ENCODE measurements at places on chromosomes 16 and 17.
A peak's percentile ranks its signal among the peaks of the same experiment; 100 is the strongest.

GRCh38 chr17:2319051-2319450 is 15.3 kb downstream of the SRR start:
- DNase-seq: no peak

DNA sequence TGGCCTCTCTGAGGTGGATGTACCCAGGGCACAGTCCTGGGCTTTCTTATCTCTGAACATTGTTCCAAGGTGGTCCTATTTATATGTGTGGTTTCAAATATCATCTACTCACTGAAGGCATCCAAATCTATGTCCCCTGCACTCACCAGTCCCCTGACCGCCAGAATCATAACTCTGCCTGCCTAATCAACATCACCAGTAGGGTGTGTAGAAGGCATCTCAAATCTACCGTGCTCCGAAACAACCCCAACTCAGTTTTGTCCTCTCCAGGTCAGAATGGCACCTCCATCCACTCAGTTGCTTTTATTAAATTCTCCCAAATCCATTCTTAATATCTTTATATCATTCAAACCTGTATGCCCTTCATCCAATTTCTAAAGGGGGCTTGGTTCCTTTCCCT is 536.3 kb downstream of the GRIN2A start:
- DNase-seq: no peak

DNA sequence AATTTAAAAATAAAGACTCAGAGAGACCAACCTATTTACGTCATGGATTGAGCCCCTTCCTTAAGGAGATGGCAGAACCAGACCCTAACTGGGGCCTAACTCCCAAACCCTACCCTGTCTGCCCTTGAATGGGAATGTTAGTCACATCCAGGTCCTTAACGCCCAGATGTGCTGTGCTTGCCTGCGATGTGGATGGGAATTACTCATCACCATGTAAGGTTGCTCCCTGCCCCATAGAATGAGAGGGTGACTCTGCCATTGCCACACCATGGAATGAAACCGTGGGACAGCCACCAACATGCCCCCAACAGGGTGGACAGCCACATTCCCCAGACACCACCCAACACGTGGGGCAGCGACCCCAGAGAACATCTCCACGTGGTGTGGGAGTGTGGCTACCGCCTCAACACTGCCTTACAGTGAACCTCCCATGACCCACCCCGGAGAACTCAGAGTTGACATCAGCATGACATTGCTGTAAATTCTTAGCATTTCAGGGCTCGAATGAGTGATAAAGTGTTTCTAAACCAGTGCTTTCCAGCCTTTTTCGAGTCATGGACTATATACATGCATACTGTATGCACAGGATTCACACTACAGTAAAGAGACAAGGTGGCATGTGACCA is 31.8 kb downstream of the SCNN1B start:
- DNase-seq: no peak

GRCh38 chr17:35051183-35051578 is 12.3 kb downstream of the RFFL start:
- no peak for DNase-seq

DNA sequence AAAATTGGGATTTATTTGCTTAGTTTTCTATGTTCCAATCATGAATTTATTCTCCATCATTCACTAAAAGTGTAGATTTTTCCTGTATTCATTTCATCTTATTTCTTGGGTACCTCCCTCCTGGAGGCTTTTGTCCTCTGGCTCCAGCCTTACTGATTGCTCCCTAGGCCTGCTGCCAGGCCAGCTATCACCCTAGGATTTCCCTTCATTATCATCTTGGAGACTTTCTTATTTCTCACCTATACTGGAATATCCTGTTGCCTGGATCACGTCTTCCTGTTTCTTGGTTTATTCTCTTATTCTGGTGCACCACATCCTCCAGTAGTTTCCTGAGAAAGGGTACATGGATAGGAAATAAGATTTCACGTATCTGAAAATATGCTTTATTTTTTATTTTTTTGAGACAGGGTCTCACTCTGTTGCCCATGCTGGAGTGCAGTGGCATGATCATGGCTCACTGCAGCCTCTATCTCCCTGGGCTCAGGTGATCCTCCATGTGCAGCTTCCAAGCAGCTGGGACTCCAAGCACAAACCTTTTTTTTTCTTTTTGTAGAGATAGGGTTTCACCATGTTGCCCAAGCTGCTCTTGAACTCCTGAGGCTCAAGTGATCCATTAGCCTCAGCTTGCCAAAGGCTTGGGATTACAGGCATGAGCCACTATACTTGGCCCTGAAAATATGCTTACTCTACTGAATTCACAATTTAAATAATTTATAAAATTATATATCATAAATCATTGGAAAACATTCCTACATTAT is 13.3 kb upstream of the KPNB1 start:
- no peak for DNase-seq

- no peak for DNase-seq
Observed at GRCh38 chr16:57141822-57142631, 43.8 kb downstream of the PSME3IP1 start.

DNA sequence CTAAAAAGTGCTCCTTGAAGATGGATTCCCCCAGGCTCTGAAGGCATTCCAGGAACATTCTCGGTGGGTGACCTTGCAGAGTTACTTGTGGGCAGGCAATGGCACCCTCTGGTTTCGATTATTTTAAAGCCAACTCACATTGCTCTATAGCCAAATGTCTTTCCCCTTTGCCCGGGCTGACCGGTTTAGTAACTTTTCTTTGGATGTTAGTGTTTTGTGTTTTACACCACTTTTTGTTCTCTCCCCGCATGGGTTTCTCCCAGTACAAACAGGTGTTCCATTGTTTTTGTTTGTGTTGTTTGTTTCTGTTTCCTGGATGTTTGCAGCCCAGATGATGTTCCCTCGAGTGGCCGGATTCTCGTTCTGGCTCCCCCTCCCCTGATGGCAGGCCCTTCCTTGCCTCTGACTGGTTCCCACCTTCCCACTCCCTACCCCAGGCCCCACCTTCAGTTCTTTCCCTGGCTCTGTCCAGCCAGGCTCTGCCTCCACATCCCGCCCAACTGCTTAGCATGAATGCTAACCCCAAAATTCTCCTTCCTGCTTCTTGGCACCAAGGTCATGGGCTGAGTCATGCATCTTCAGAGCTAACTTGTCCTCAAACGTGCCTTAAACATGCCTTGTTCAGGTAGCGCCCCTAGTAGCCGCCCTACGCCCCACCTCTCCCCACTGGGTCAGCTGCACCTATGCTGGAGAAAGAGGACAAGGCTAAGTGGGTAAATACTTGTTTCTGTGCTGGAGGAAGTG is 40.6 kb downstream of the ELAC2 start:
- DNase-seq: no peak

- DNase-seq: no peak
Observed at GRCh38 chr16:87919681-87919994, 16.7 kb downstream of the CA5A start.

DNA sequence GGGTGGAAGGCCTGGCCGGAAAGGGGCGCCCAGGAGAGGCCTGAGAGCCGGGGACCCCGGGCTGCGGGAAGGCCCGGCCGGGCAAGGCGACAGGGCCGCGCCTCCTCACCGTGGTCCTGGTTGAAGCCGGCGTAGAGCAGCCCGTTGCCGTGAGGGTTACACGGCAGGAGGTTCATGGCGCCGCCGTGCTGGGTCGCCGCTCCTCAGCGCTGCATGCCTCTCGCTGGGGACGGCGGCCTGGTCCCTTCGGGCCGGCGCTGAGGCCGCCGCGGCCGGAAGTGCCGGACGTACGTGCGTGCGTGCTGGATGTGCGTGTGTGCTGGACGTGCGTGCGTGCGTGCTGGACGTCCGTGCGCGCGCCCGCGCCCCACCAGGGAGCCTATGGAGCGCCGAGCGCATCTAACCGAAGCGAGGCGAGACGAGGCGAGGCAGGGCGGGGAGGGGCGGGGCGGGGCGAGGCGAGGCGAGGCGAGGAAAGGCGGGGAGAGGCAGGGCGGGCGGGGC is at the start of gene WDR45B:
TSS of gene WDR45B (minus strand) at position 280 of the 504 bp plus-strand sequence. CDS start at position 176, 104 bp downstream.
- DNase-seq: peak; percentile 96

DNA sequence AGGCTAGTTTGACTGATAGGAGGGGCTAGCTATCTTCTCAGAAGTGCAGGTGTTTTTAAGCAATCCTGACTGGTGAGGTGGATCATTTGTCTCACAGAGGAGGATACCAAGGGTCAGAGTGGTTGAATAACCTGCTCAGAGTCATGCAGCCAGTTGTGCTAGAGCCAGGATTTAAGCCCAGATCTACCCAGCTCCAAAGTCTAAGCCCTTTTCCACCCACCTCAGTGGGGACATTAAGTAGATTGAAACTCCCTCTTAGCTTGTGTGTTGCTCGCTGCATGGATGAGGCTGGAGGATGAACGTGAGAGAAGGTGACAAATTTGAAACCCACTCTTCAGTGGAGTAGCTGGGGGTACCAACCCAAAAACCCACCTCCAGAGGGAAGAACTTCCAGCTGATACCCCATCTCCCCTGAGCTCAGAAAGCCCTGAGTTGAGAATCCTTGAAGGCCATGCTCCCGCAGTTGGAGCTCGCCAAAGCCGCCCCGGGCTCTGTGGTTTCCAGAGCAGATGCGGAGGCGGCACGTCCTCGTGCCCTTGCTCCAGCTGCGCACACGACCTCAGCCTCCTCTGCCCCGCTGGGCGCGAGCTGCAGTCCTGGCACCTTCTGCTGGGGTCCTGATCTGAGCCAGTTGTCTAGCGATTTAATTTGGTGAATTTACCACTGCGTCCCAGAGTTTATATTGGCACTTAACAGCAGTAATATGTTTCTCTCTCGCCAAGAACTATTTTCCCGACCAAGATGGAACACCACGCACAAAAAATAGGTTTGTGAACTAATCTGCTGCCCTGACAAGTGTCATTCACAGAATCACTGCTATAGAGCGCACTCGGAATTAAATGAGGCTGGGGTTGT is 159.5 kb downstream of the CCDC182 start:
- no peak for DNase-seq

DNA sequence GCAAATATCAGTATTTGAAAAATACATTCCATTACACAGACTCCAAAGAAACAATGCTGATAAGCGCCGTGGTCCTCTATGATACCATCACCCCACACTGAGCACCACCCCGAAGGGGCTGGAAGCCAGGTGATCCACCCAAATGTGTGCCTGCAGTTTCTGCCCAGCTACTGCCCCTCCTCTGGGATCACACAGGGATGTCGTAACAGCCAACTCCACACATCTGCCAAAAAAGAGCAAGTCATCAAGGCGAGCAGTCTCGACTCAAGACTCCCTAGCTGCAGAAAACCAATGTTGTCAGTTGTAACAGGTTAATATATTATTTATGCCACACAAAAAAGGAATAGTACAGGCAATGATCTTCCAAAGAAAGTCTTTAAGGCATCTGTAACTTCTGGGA is 21.0 kb downstream of the CYB5D2 start:
- no peak for DNase-seq

DNA sequence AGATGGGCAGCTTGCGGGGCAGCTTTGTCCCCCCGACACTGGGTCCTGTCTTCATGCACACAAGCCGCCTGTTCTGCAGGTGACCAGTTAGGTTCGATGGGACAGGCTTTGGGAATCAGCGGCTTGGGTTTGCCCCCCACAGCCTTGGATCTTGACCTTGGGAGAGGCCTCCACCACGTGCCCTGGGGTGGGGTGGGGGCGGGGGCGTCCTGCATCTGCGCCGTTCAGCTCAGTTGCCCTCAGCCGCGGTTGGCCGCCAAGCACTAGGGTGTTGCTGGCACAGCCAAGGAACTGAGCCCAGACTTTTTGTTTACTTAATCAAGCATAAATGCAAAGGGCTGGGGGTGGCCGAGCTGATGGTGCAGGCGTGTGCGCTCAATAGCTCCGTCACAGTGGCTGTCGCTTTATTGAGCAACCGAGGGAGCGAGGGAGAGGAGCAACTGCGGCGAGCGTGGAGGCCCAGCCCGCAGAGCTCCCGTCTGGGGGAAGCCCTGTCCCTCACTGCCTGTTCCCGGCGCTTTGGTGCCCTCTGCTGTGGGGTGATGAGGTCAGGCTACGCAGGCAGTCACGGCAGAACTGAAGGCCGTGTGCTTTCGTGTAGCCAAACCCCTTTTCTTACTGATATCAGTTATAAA is 33.9 kb downstream of the JPH3 start:
- peak; percentile 36 for DNase-seq

DNA sequence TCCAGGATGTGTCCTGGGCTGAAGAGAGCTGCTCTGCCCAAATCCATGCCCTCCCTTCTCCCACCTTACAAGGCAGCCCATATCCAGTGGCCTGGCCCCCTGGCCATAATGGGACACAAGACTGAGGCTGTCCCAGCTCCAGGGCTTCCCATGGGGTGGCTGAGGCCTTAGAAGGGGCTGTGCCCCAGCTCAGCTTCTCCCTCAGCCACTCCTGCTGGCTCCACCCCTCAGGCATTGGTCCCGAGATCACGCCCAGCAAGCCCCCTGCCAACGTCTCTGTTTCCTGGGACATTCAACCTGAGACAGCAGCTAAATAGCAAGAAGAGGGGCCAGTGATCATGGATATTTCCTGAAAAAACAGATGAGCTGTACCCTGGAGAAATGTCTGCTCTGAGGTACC is 43.3 kb downstream of the ARHGAP27 start:
- no peak for DNase-seq

DNA sequence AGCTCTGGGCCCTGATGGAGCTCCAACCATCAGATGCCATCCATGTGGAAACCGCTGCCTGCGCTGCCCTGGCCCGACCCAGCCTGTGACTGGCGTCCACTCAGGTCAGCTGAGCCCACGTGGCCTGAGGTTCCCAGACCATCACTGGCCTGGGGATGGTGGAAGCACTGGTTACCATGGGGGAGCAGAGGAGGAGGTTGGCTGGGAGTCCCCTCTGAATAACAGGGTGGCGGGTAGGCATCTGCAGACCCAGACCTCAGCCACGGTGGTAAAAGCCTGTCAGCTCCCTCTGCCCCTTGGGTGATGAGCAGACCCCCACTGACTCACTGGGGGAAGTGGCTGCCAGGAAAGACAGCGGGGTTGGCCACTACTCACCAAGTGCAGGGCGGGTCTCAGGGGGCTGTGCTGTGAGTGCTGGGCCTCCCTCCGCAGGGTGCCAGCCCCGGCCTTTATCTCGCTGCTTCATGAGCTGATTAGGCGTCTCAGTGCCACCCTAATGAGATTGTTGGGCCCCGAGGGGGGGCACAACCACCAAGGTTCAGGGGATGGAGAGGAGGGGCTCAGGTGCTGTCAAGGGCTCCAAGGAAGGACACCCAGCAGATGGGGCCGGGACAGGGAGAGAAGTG is at the start of gene PDE6G:
TSS of gene PDE6G (minus strand) at position 425 of the 626 bp plus-strand sequence. CDS start 3,237 bp downstream, outside the sequence.
- DNase-seq: no peak

DNA sequence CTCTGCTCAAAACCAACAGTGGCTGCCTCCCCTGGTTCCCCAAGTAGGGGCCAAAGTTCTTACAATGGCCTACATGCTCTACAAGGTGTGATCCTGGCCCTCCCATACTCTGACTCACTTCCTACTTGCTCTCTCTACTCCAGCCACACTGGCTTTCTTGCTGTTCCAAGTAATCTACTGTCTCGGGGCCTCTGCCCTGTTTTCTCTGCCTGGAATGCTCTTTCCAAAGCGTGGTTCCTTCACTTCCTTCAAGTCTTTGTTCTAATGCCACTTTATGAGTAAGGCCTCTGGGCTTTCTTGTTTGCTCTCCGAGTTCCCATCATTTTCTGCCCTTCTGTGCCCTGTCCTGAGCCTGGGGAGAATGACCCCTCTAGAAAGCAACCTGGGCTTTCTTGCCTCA is 4.1 kb upstream of the CDH3 start:
- DNase-seq: no peak

DNA sequence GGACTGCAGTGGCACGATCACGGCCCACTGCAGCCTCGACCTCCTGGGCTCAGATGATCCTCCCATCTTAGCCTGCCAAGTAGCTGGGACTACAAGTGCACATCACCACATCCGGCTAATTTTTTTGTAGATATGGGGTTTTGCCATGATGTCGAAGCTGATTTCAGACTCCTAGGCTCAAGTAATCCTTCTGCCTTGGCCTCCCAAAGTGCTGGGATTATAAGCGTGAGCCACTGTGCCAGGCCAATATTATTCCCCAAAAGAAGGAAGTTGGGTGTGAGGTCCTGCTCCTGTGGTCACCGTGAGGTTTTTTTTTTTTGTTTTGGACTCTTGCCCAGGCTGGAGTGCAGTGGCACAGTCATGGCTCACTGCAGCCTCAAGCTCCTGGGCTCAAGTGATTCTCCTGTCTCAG is 1.5 kb downstream of the AMZ2 start:
- no peak for DNase-seq
